ENCODE measurements at places on chromosomes 6 and 20. TPM values are rescaled to one million over a fixed set of nuclear protein-coding genes. Genes with fewer than 3 reads are reported as not detected.

DNA sequence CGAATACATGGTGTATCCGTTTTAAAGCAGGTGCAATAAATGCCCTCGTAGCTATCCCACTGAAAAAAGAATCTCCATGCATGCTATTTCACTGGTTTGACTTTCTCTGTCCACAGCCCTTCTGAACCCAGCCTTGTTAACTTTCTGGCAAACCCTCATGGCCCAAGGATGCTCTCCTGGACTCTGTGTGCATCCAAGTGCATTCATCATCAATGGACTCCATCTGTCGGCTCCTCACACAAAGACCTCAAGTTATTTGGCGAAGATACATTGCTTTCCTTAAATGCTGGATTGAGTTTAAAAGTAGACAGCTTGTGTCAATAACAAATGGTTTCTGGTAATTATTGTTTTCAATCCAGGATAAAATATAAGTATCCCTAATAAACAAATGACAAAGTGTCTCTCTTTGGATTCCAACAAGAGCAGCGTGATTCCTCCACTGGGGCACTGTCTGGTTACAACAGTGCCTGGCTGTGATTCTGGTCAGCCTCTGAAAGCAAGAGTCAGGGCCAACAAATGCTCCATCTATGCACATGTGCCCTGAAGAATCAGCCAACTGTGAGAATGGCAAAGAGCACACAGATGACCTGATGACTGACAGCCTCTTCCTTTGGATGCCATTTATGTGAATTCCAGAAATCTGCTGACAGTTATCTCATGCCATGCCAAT, 55.7 kb downstream of the FYN start:
- DNase-seq: no peak

GRCh38 chr6:54248319-54248718, 59.9 kb upstream of the TINAG start:
- DNase-seq: no peak

GRCh38 chr6:117264369-117264691, 1.0 kb upstream of the VGLL2 start:
- DNase-seq: no peak

DNA sequence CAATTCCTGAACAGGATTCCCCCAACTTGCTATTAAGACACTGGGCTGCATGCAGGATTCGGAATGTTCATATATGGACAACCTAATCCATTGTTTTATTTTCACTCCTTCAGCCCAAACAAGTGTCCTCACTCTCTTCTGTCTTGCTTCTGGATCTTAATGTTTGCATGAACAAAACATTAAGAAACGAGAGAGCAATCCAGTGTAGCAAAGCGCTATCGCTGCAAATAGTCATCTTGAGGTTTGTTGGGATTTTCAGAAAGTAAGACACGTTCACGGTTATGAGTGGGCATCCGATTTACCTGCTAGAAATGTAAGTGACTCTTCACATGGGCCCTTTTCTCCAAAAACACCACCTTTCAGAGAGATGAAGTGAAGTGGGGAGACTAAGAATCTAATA, 156.4 kb downstream of the MBOAT1 start:
- DNase-seq: no peak

DNA sequence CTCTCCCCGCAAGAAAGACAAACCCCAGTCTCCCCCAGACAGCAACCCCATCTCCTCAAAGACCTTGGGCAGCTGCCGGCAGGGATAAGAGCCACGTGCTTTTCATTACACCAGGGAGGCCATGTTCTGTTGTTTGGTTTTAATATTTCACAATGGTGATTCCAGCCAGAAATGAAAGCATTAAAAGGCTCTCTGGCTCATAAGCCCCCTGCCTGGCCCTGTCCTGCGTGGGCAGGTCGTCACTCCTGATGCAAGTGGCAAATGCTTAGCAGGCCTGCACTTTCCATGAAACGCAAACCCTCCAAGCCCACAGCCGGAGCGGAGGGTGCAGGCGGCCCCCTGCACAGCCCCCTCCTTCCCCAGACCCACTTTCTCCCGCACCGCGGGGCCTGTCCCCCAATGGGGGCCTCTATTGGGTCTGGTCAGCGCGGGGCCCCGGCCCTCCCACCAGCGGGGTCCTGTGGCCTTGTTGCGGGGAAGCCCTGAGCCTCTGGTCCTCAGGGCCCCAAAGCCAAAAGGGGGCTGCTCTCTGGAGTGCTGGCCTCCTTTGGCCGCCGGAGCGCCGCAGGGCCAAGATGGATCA, 77.2 kb downstream of the TMEM242 start:
- DNase-seq: no peak

LST1 gene
- total RNA-seq: 6.7 TPM

SUMO4 gene
- total RNA-seq: 5.0 TPM

- DNase-seq: no peak
These were observed 27.4 kb upstream of the ABT1 start for GRCh38 chr6:26569433-26569764.

TEAD3 gene
- total RNA-seq: 60.3 TPM

DNA sequence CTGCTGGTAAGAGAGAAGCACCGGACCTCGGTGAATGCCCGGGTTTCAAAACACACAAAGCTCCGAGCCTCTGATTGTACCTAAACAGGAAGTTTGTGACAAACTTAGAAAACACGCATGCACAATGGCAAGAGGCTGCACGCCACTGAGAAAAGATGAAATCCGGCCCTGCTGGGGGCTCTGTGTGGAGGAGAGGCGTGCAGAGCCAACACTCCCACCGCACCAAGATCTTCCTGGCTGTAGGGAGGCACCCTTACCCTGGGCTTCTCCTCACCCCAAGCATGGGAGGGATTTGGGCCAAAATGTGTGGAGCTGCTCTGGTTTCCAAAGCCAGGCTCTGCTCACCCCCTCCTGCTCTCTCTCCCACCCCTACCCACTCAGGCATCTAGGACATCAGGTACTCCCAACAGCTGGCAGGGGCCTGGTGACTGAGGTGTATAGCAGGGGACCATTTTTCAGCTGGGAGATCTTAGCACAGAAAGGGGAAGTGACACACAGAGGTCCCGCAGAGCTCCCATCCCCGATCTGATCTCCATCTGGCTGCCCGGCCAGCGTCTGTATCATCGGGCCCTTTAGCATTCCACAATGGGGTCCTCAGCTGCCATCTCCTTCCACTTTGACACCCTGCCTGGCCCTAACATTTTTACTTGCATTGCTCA, 84.2 kb downstream of the TRERF1 start:
- no peak for DNase-seq

DNA sequence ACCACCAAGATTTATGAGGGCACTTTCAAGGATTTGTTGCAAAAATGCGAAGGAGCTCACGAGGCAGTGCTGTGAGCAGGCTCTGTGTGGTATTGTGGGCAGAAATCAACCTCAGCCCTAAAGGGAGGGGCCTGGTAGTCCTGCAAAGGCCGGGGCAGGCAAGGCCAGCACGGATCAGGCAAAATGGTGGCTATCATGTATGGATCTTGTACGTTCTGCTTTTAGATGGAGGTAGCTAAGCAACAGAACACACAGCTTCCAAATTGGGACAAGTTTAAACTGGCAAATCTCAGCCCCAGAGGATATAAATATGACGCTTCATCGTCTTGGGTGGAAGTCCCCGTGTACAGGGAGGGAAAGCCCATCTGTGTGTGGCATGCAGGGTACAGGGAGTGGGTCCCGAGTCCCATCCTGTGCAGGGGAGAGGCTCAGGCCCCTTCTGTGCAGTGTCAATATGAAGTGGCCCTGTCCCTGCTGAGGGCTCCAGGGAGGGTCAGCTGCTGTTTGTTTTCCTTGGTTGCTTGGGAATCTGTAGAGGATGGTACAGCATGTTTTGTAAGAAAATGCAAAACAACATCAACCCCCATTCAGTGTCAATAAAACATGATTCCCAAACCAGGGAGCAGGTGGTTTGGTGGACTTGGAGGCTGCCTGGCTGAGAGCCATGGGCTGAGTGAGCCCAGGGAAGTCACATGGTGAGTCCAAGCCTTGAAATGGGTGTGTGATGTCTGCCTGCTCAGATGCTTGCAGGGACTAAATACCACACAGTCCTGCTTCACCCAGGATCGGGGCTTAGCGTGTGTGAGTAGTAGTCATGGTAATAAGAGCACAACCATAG, 113.0 kb downstream of the SYCP2 start:
- DNase-seq: no peak

- no peak for DNase-seq
These were observed 992.5 kb upstream of the CITED2 start for GRCh38 chr6:140366991-140367390.

GGTLC1 gene
- total RNA-seq: not detected

SLC22A16 gene
- not detected for total RNA-seq

- no peak for DNase-seq
These were observed 191.8 kb upstream of the MAN1A1 start for GRCh38 chr6:119541132-119541905.

DNA sequence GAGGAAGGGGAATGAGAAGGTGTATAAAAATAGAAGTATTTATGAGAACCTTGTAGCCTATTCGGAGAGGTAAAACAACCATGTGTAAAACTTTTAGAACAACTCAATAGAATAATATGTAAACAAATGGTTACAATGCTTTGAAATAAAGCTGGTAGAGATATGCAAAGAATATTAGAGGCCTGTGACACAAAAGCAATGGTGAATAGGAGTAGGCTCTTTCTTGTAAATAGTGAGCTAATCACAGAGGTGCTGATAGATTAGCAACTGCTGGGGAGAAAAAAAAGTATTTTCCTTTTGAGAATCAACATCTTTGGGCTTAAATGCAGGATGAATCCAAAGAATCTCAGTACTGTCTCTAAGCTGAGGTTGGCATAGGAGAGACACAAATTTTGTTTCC, 7.0 kb downstream of the TMEM200A start:
- no peak for DNase-seq

TMEM74B gene
- 3.6 TPM for total RNA-seq

DNA sequence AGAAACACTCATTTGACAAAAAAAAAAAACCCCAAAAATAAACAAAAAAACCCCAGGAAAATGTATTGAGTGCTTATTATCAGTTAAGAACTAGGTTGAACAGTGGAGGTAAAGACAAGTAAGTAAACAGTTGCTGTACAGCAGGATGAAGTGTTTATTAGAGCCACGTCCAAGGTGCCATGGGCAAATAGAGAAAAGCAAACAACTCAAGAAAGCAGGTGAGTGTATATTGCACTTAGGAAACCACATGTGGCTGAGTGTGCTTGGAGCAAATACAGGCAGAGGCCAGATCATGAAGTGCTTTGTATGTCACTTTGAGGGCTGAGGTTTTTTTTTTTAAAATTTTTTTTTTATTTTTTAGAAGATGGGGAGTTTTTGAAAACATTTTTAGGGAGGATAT, 98.3 kb downstream of the MACROD2 start:
- DNase-seq: no peak

- no peak for DNase-seq
These were observed 1568.4 kb downstream of the GRIK2 start for GRCh38 chr6:102961902-102962301.

DNA sequence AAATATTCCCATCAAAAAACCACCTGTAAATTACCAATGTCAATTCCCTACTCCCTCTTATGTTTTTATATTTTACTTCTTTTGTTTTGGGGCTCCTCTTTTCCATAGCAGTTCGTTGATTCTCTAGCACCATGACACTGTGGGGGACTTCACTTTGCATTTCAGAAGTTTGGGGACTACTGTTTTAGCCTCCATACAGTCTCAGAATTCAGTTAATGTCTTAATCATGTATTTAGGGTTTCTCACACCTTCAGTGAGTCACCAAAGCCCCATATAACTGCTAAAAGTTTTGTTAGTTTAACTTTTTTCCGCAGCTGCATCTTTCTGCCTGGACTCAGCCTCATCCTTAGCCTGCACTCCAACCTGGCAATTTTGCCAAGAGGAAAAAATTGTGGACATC, 20.7 kb upstream of the AIG1 start:
- DNase-seq: no peak

HLA-DQA1 gene
- 30.1 TPM for total RNA-seq

DCDC2 gene
- 15.2 TPM for total RNA-seq

- DNase-seq: no peak
These were observed 11.5 kb upstream of the TMEM244 start for GRCh38 chr6:129872586-129872985.

DNA sequence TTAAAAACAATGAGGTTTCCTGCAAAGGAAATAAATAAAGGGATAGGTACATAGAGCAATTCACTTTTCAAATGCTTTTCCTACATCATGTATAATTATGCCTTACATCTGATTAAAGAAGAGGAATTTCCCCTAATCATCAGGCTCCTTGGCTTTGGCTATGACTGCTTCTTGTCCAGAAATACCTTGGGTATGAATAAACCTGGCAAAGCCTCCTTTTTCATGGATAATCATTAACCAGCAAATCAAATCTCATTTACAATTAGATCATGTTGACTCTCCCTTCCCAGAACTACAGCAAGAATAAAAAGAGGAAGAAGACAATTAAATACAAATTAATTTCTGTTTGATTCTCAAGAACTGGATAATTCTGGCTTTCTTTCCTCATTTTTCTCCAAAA, 58.0 kb upstream of the CD2AP start:
- no peak for DNase-seq

PI16 gene
- total RNA-seq: 15.4 TPM

- DNase-seq: no peak
These were observed 114.7 kb upstream of the BACH2 start for GRCh38 chr6:90411292-90411781.

MTFR2 gene
- 0.75 TPM for total RNA-seq

- DNase-seq: no peak
These were observed 241.5 kb upstream of the RNF24 start for GRCh38 chr20:4256874-4257273.

HLA-DQB1 gene
- 6.3 TPM for total RNA-seq

GRCh38 chr6:126914801-126915200, 203.7 kb upstream of the RSPO3 start:
- DNase-seq: no peak

All from ureter (tissue), 1 donor.